COR-L47 (cell line): ENCODE measurements at places on chromosomes 2 and 18.

- no peak for DNase-seq
Observed at GRCh38 chr2:81523344-81523743, 1218.8 kb upstream of the LRRTM1 start.

DNA sequence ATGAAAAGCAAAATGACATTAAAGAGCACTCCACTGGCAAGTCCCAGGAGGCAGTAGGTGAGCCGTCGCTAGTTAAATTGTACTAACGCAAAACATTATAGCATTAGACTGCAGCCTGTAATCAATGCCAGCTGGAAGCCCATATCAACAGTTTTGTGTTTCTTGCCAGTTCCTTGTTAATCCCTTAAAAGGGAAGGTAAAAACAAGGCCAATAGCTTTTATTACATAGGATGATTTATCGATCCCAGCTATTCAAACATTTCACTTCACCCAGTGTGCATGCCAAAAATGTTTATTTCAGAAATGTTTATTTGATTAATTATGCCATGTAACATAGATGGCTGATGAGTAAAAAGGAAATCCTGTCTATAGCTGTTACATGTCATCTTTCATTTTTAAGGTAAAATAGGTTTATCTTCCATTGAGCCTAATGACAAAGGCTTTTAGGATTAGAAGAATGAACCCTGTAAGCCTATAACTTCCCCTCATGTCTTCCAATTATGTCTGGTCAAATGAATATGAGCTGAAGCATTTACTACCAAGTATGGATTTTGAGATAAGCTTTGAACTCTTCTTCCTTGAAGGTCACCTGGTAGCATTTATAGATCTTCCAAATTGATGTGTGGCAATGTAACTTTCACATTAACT lies 591.2 kb downstream of the RNF144A start:
- peak; percentile 53 for DNase-seq

- no peak for DNase-seq
Observed at GRCh38 chr18:35466334-35466733, 31.4 kb downstream of the INO80C start.

DNA sequence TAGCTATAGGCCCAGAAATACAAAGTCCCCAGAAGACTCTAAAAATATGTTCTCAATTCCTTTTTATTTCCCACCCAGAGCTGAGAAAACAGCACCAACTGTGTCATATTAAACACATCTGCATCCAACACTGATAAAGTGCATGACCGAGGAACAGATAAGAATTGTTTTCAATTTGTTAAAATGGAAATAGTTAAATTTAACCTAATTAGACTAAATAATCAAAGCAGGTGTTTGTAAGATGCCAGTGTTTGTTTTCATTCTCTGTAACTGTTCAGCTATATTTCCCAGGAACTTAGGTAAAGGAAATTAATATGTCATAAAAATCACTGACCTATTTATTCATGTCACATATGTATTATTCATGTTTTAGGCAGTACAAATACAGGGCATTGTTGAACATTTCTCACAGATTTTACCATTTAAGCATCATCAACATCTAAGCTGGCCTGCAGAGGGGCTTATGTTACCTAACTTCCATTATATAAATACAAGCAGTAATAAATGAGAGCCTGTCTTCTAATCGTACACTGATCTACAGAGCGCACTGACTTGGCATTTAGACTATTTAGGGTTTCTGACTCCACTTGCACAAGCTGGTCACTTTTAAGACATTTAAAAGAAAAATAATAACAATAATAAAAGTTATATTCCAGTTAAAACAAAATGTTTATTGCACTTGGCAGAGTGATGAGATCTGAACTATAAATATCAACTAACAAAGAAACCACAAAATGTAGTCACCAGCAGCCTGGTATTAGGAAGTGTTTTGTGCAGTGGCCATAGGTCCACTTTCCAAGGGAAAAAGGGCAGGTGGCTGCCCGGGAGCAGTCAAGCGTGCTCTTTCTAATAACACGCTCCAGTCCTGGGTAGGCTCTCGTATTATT lies 86.6 kb upstream of the ZFP36L2 start:
- DNase-seq, result no peak

- DNase-seq, result no peak
Observed at GRCh38 chr2:49167131-49167530, 12.8 kb upstream of the FSHR start.

- DNase-seq, result peak; percentile 70
Observed at GRCh38 chr2:1854729-1855547, 110.6 kb upstream of the PXDN start.

- no peak for DNase-seq
Observed at GRCh38 chr2:220107380-220107791, 480.0 kb downstream of the SLC4A3 start.

GRCh38 chr2:138503652-138504051 lies 2.1 kb downstream of the SPOPL start:
- DNase-seq, result no peak

- DNase-seq, result peak; percentile 47
Observed at GRCh38 chr2:67476809-67477790, 80.0 kb downstream of the ETAA1 start.

DNA sequence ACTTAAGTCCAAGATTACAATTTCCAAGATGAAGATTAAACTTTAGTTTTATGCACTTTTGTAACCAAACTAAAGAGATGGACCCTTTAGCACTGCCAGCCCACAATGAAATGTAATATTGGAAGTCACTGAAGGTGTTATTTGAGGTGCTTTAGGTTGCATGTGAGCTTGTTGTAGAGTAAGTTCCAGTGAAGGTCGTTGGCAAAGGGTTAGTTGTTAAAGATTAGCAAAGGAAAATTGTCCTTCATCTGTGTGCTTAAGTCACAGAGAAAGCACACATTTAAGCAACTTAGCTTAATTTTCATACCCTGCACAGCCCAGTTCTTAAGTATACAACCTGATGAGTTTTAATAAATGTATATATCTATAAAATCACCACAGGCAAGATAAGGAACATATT lies 46.7 kb downstream of the MGAT5 start:
- no peak for DNase-seq

GRCh38 chr2:150023044-150023443 lies 435.5 kb upstream of the MMADHC start:
- no peak for DNase-seq

GRCh38 chr2:36562240-36562639 lies 35.7 kb downstream of the FEZ2 start:
- DNase-seq, result no peak

GRCh38 chr2:84285056-84285747 lies 173.9 kb downstream of the SUCLG1 start:
- DNase-seq, result no peak

GRCh38 chr2:239484571-239485355 lies 83.9 kb upstream of the HDAC4 start:
- no peak for DNase-seq

- DNase-seq, result no peak
Observed at GRCh38 chr2:230863031-230863430, 1.7 kb upstream of the ITM2C start.

GRCh38 chr2:123993728-123994323 lies 31.3 kb upstream of the CNTNAP5 start:
- peak; percentile 5 for DNase-seq
